ENCODE measurements at places on chromosomes 3 and 15.
A peak's percentile ranks its signal among the peaks of the same experiment; 100 is the strongest.

- DNase-seq, result no peak
These were observed 10.2 kb upstream of the CP start for GRCh38 chr3:149231871-149232270.

DNA sequence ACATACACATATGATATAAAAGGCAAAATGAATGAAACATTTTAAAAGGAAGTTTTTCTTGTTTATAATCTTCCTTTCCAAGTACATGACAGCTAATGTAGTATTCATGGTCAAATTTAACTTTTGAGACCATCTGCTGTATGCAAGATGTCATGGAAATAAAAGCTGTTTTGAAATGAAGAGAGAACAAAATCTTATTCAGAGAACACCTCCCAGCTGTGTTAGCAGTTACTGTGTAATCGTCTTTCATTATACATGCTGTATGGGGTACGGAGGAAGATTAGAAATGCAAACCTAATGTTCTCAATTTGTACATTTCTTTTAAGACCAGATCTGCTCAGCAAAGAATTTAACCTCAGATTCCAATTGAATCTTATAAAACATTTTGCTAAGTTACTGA lies 1182.3 kb downstream of the OTOL1 start:
- DNase-seq, result no peak

DNA sequence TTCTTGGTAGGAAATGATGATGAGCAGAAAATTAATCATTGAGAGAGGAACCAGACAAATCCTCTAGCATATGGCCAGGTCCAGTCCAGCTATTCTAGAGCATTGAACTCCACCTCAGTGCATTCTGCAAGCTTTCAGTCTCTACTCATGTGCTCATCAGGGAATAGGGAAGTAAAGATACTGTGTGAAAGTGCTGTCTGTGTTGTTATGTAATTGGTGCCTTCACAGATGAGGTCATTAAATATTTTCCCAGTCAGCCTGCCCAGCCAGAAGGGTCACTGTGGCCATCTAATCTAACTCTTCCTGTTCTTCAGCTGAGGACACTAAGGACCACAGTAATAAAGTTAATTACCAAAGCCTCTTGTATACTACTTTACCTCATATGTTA lies 28.2 kb downstream of the C3orf62 start:
- DNase-seq, result no peak

DNA sequence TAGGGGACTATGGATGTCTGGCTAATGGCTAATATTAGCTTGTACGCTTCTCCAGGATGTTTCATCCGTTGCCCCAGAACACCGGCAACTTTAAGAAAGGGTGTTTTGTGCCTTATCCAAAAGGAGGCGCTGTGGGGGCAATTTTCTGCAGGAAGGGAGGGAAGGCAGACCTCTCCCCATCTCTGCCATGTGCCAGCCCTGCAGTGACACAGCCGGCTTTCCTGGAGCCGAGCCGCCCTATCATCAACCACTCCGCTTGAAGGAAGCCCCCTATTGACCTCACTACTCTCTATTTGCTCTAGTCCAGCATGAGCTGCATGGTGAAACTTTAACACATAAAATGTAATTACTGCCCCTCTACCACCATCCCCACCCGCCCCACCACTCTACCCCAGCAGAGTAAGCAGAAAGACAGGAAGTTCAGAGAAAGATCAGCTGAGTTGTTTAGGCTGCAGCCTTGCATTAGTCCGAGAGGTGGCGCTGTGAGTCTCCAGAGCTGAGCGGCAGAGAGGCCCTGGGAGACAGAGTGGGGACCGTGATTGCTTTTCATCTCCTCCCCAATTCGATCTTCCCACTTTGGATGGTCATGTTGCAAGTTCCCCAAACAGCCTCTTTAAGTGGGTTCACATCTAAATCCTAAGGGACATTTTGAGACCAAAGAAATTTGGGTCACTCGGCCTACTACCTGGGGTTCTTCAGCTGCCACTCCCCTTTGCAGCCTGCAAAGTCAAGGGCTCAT lies 24.5 kb upstream of the RAD18 start:
- DNase-seq, result peak; percentile 53

GRCh38 chr3:170852324-170852723 lies 17.7 kb downstream of the RPL22L1 start:
- no peak for DNase-seq

GRCh38 chr15:52710050-52710707 lies 31.0 kb upstream of the ATOSA start:
- no peak for DNase-seq

DNA sequence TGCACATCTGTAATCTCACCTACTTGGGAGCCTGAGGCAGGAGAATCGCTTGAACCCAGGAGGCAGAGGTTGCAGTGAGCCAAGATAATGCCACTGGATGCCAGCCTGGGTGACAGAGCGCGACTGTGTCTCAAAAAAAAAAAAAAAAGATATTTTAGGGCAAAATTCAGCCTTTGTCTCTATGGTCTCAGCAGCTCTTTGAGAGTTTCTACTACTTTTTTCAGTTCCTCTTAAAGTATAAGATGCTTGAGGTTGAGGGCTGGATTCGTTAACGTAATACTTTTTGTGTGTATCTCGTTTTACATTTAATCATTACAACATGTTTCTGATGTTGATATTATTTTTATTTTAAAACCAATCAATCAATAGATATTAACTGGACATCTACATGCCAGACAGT lies 381.2 kb upstream of the TBL1XR1 start:
- no peak for DNase-seq

DNA sequence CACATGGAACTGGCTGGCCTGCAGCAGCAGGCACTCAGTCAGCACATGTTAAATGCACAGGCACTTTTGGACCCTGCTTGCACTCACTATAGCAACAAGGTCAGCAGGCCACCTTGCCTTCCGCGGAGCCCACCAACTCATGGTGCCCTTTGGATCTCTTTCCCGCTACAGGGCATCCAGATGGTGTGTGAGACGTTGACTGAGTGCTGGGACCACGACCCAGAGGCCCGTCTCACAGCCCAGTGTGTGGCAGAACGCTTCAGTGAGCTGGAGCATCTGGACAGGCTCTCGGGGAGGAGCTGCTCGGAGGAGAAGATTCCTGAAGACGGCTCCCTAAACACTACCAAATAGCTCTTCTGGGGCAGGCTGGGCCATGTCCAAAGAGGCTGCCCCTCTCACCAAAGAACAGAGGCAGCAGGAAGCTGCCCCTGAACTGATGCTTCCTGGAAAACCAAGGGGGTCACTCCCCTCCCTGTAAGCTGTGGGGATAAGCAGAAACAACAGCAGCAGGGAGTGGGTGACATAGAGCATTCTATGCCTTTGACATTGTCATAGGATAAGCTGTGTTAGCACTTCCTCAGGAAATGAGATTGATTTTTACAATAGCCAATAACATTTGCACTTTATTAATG lies 85.0 kb downstream of the TGFBR2 start:
- DNase-seq, result no peak

GRCh38 chr3:157769378-157769777 lies 266.2 kb upstream of the VEPH1 start:
- DNase-seq, result no peak

- no peak for DNase-seq
These were observed 278.9 kb upstream of the POU1F1 start for GRCh38 chr3:87555290-87555689.

DNA sequence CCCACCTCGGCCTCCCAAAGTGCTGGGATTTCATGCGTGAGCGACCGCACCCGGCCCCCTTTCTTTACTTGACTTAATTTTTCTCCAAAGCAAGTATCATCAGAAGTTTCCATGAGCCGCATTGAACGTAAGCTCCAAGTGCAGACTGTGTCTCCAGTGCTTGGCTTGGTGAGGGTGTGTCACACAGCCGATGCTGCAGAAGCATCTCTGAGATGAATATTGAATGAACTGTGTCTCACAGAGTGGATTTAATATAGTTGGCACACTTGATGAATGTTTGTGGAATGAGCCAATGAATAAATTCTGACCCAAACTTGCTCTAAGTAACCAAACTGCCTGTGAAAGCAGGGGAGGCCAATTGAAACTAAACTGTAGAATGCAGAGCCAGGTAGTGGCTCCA lies 159.4 kb upstream of the KBTBD8 start:
- DNase-seq, result no peak

DNA sequence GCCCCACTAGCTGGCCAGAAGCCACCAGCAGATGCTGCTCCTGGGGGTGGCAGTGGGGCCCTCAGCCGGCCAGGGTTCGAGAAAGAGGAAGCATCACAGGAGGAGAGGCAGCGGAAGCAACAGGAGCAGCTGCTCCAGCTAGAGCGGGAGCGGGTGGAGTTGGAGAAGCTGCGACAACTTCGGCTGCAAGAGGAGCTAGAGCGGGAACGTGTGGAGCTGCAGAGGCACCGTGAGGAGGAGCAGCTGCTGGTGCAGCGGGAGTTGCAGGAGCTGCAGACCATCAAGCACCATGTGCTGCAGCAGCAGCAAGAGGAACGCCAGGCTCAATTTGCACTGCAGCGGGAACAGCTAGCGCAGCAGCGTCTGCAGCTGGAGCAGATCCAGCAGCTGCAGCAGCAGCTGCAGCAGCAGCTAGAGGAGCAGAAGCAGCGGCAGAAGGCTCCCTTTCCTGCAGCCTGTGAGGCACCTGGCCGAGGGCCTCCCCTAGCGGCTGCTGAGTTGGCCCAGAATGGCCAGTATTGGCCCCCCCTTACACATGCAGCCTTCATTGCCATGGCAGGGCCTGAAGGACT lies 17.5 kb upstream of the APEH start:
- DNase-seq, result no peak

GRCh38 chr3:39531665-39532064 lies 64.2 kb downstream of the MOBP start:
- no peak for DNase-seq

DNA sequence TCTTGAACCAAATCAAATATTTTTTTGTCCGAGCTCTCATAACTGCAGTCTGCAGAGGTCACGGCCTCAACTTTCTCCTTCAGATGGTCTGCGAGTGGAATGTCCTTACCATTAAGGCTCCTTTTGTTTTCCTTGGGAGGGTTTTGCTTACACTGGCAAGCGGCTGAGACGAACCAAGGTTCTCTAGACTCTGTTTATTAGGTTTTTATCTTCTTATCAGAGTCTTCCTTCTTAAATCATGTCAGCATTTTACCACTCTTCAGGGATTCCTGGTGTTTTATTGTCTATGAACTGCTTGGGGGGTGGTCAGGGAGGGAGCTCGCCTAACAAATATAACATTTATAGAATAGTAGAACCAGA lies 773.7 kb upstream of the NR2F2 start:
- no peak for DNase-seq

DNA sequence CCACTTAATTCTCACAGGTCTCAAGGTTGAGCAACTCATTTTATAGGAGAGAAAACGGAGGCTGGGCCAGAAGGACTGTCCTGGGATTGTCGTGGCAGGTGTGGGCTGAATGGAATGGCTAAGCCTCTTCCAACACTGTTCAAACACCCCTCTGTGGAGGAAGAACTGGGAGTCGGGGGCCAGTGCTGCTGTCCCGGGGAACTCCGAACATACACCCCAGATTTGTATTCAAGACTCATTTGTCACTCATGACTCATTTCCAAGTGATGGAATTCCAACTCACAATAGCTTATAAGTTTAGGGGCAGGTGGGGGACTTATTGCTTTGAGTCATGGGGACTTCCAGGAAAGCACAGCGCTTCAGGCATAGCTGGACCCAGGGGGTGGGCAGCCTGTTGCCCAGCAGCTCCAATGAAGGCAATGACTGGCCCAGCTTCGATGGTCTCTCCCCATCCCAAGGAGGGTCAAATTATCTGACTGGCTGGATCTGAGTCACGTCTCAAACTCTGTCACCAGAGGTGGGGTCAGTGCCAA lies 72.5 kb downstream of the TM2D3 start:
- no peak for DNase-seq

DNA sequence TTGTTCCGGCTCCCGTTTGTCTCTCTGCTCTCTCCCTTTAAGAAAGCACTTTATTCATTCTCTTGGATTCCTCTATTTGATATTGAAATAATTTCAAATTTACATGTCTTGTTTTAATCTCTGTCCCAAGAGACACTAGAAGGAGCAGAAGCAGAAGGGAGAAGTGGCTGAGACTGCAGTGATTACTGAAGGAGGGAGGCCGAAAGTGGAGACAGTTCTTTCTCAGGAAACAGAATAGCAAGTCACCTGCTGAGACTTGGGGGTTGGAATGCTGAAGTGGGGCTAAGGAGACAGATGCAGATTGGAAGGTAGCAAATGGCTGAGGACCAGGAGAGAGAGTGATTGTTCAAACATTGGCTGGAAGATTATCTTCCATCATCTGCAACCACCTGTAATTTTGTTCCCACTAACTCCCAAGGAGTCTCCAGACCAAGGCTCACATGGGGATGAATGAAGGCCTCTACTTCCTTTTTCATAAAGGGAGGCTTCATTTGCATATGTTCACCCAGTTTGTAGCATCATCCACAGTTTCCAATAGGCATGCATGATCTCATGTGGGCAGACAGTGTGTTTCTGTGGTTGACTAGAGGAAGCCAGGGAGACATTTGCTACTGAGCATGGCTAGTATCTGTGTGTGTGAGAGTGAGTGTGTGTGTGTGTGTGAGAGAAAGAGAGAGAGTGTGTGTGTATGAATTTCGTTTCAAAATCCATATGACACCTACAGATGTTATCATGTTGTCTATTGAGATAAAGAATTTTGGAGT lies 24.0 kb downstream of the LTF start:
- no peak for DNase-seq

- DNase-seq, result no peak
These were observed 8.7 kb upstream of the YEATS2 start for GRCh38 chr3:183688874-183689273.

DNA sequence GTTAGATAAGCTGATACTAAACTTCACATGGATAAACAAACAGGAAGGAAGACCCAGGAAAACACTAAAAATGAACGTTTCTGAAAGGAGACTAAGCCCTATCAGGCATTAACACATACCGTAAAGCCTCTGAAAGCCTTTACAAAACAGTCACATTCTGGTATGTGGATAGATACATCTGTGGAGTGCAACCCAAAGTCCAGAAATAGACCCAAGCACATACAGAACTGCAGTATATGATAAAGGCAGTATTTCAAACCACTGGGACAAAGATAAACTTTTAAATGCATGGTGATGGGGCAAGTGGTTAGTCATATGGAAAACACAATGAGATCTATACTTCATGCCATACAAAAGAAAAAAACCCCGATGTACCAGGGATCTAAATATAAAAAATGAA lies 26.0 kb downstream of the DCBLD2 start:
- no peak for DNase-seq

- DNase-seq, result no peak
These were observed 7.4 kb downstream of the ZBTB47 start for GRCh38 chr3:42660898-42661297.

DNA sequence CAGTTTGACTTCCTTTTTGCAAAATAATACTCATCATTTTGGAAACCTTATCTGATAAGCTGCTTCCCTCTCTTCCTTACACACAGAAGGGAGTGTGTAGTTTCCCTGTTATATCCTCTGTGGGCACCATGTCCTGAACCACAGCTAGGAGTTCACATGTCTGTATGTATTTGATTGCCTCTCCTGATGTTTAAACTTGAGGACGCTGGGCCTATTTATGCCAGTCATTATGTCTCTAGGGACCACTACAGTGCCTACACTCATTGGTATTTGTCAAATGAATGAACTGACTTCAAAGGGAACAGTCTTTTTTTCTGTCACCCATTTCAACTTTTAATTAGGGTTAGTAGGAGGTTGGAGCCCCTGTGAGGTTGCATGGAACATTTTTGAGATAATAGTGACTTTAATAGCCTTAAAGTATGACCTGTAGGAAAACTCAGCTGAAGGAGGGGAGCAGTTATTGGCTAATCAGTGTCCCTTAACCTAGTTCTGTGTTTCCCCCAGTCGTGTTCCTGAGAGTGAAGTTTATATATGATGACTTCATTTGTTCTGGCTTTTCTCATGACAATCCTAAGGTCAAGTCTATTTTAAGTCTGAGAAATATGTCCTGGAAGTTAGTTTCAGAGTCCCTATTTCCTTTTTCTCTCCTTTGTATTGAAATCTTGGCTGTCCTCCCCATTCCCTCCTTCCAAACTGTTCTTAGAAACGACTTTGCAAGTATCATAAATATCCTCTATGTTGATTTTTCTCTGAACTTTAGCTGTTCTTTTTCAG lies 28.9 kb downstream of the PDE8A start:
- no peak for DNase-seq
